Mononuclear cell (primary cell): ENCODE measurements at places on chromosomes 11 and 22. TPM values are rescaled to one million over a fixed set of nuclear protein-coding genes. Genes with fewer than 3 reads are reported as not detected.

HSPB2 gene
- not detected for total RNA-seq

KRTAP5-8 gene
- total RNA-seq, result not detected

TMEM45B gene
- 3.5 TPM for total RNA-seq

CFAP68 gene
- total RNA-seq, result 13.2 TPM

CCDC116 gene
- not detected for total RNA-seq

SLC6A5 gene
- not detected for total RNA-seq

SYT9 gene
- total RNA-seq, result 0.10 TPM

OR5A1 gene
- under 0.01 TPM for total RNA-seq

PLEKHB1 gene
- 15.3 TPM for total RNA-seq

SAA1 gene
- not detected for total RNA-seq

NPAS4 gene
- total RNA-seq, result not detected

KCNE3 gene
- 12.9 TPM for total RNA-seq

SEPTIN3 gene
- 0.10 TPM for total RNA-seq

EHF gene
- total RNA-seq, result 0.10 TPM

PARVG gene
- total RNA-seq, result 87.6 TPM

PRODH gene
- not detected for total RNA-seq

E2F8 gene
- total RNA-seq, result 0.10 TPM

NEFH gene
- total RNA-seq, result 0.10 TPM

JAM3 gene
- total RNA-seq, result 13.1 TPM
